ENCODE measurements at places on chromosomes 5 and 9.

DNA sequence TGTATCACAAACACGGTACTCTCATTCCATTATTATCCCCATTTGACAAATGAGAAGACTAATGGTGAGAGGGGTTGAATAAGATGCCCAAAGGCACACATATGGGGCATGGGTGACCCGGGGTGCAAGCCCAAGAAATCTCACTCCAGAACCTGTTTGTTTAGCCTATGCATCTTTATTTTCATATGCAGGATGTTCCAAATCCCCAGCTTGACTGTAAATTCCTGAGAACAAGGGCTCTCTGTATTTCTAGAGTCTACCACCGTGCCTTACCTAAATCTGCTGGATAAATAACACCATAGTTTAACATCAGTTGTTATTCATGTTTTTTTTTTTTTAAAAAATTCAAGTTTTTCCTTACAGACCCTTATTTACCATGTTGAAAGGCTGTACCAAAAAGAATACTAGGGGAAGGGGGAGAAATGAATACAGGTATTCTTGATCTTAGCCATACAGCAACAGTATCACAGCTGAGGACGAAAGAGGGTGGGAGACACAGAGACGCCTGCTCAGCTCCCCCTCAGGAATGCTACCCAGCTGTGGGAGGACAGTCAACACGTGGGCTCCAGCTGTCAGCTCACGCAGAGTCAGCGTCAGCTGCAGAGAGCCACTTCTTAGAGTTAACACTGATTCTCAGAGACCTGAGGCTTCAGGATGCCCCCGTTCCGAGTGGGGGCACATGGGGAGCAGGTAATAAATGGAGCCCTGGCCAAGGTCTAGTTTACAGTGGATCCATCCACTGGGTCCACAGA lies 86.6 kb downstream of the MED27 start:
- no peak for DNase-seq

DNA sequence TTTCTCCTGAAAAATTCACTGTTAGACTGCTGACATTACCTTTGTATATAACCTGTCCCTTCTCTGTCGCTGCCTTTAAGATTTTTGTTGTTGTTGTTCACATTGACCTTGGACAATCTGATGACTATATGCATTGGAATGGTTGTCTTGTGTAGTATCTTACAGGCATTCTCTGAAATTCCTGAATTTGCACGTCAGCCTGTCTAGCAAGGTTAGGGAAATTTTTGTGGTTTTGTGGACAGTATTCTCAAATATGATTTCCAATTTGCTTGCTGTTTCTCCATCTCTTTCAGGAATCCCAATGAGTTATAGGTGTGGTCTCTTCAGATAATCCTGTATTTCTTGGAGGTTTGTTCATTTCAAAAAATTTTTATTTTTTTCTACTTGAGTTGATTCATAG lies 140.8 kb downstream of the PRR16 start:
- peak; percentile 94 for DNase-seq

GRCh38 chr9:107148216-107148615 lies 134.9 kb upstream of the RAD23B start:
- DNase-seq, result no peak

GRCh38 chr5:13957032-13957645 lies 12.7 kb upstream of the DNAH5 start:
- DNase-seq, result peak; percentile 69

DNA sequence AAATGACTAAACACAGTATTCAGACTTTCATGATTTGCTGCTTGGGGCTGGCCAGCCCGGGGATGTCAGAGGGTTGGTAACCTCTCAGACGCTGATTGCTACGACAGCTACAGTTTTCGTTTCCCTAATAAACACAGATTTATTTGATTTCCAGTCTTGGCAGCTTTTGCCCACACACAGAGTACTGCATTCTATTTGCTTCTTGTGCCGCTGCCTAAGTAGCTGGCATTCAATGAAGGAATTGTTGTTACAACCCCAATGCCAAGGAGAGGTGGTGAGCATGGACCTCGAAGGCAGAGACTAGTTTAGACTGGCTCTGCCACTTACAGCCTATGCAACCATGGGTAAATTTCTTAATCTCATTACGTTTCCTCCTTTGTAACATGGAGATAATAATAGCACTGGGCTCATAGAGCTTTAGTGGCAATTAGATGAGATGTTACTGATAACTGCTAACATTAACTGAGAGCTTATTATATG lies 247.1 kb upstream of the PANK3 start:
- DNase-seq, result no peak

GRCh38 chr5:43357878-43358281 lies 44.7 kb upstream of the HMGCS1 start:
- DNase-seq, result no peak

DNA sequence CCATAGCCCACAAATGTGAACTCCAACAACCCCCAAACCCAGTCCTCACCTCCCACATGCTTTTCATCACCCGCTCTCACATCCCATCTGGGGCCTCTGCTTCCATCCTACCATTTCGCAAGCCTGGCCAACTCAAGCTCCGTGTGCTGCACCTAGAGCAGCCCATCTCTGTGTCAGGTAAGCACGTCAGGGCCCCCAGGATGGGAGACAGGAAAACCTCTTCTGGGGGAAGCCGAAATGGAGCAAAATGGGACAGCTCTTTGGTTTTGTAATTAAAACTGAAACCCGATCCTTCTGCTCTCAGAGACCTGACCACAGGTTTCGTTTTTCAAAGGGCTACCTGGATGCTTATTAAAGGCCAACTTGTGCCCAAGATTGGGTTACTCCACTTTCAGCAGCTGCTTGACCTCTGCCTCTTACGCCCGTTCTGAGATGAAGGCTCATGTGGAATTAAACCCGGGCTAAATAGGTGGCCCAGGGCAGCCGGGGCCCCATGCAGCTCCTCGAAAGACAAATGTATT lies 287.7 kb downstream of the SLIT3 start:
- DNase-seq, result no peak

- no peak for DNase-seq
These were observed 639 bp downstream of the INVS start for GRCh38 chr9:100099722-100100042.
